ENCODE measurements at places on chromosomes 11 and 22. TPM values are rescaled to one million over a fixed set of nuclear protein-coding genes. Genes with fewer than 3 reads are reported as not detected.

Gene PIK3C2A
- 22.1 TPM for total RNA-seq

Gene IGSF9B
- not detected for total RNA-seq

Gene LMO2
- 2.2 TPM for total RNA-seq

Gene P4HA3
- total RNA-seq: 95.3 TPM

Gene OVOL1
- total RNA-seq: under 0.01 TPM

Gene MMP1
- 861 TPM for total RNA-seq

Gene POLR2F
- total RNA-seq: 86.5 TPM

Gene ZC3H12C
- total RNA-seq: 20.3 TPM

Gene C11orf97
- total RNA-seq: not detected

Gene OR2AG1
- total RNA-seq: not detected

Gene FIBIN
- total RNA-seq: 40.3 TPM

Gene GRM5
- total RNA-seq: 0.08 TPM

Gene PLEKHA7
- 1.7 TPM for total RNA-seq

Gene MUC5AC
- total RNA-seq: not detected

Gene NCF4
- not detected for total RNA-seq

Gene VSIG2
- total RNA-seq: 1.3 TPM

Gene CRYBB3
- not detected for total RNA-seq

Gene ACRV1
- not detected for total RNA-seq

Gene PNPLA5
- not detected for total RNA-seq

Gene GUCY1A2
- total RNA-seq: 0.40 TPM

Gene THY1
- total RNA-seq: 249 TPM

Gene OR2D2
- 0.32 TPM for total RNA-seq

Gene TMPRSS13
- not detected for total RNA-seq

Gene DEPDC5
- 15.1 TPM for total RNA-seq

Gene SEPTIN5
- total RNA-seq: 31.2 TPM

Gene CRYAB
- 9.3 TPM for total RNA-seq

Gene MMP12
- total RNA-seq: not detected

Gene THRSP
- not detected for total RNA-seq

Gene SYT12
- 3.4 TPM for total RNA-seq

Gene KCNA4
- total RNA-seq: not detected

Gene CNTF
- total RNA-seq: 0.13 TPM

Gene MMP7
- total RNA-seq: not detected
